ENCODE measurements at places on chromosomes 11 and 22. TPM values are rescaled to one million over a fixed set of nuclear protein-coding genes. Genes with fewer than 3 reads are reported as not detected.

GRCh38 chr22:36840106-36840505 lies 20.7 kb upstream of the NCF4 start:
- H3K27ac ChIP-seq, result no peak overlapping the region
- H3K4me3 ChIP-seq, result no peak overlapping the region
- no peak for DNase-seq
- no peaks in the 10 kb centered on the region for H3K4me1 ChIP-seq
- no peaks in the 10 kb centered on the region for H3K27me3 ChIP-seq

The APOL2 gene
- 34.5 TPM for total RNA-seq

DNA sequence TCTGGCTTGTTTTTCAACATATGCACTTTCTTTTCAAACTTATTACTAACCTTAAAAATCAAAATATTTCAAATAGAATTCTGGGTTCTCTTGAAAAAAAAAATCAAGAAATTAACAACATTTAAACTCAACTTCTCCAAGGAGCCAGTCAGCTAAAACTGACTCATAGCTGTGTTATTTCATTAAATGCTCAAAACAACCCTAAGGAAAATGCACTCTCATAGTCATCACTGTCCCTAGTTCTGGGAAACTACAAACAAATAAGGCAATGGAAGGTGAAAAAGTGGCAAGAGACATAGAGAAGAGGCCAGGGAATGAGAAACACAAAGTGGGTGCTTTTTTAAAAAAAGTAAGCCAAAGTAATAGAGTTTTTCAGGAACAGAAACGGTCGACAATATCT lies 4.1 kb upstream of the ARHGAP20 start:
- no peak overlapping the region for H3K27ac ChIP-seq
- H3K4me1 ChIP-seq, result peaks cover 6% of the 10 kb centered on the region
- no peaks in the 10 kb centered on the region for H3K36me3 ChIP-seq
- no peak overlapping the region for H3K4me3 ChIP-seq

GRCh38 chr11:596374-596773 lies 19.4 kb downstream of the IRF7 start:
- no peaks in the 10 kb centered on the region for H3K27me3 ChIP-seq
- H3K36me3 ChIP-seq, result no peaks in the 10 kb centered on the region
- H3K4me3 ChIP-seq, result no peak overlapping the region
- no peaks in the 10 kb centered on the region for H3K4me1 ChIP-seq
- no peak for DNase-seq

DNA sequence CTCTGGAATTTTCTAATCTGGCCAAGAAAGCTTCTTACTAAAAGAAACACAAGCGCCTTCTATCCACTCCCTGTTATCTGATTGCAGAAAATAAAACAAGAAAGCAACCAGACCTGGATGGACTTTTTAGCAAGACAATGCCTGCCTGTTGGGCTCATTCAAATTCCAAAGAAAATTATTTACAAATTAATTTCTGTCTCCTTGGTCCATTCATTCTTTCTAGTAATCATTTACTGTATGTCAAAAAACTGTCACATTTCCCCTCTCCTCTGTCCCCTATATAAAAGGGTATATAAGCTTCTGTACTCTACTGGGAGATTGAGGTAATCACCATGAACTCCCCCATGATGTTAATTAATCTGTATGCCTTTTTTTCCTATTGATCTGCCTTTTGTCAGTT lies 279.9 kb downstream of the DLG2 start:
- no peak overlapping the region for H3K4me3 ChIP-seq
- H3K27ac ChIP-seq, result no peak overlapping the region
- no peak for DNase-seq

DNA sequence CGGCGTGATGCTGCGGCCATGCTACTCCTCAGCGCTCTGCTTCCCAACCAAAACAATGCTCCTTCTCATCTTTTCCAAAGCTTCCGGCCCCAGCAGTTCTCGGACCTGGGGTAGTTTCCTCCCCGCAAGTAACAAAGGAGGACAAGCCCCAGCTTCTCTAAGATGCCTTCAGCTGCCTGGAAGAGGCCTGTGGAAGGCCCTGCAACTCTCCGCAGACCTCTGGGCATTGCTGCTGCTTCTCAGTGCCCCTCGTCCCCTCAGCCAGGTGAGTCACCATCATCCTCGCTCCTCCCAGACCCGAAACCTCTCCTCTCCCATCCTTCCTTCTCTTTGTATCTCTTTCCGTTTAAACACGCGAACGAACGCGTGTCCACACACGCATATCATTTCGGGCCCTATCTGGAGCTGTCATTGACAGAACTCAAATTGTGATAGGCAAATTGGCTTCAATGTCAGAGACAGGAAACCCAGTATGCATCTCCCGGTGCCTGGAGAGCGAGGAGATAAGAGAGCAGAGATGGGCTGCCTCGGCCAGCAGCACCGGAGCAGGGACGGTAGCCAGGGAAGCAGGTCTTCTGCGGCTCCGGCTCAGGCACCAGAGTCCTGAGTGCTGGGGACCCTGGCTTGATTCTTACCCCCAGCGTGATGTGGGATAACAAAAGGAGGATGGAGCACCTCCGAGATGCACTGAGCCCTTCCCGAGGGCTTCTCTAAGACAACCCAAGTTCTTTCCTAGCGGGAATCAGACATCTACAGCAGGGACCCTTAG lies 22.0 kb upstream of the JAM3 start:
- no peaks in the 10 kb centered on the region for H3K36me3 ChIP-seq
- H3K27ac ChIP-seq, result peak overlapping the region; percentile 39
- peaks cover 19% of the 10 kb centered on the region for H3K4me1 ChIP-seq
- DNase-seq, result no peak

- H3K36me3 ChIP-seq, result no peaks in the 10 kb centered on the region
- no peaks in the 10 kb centered on the region for H3K27me3 ChIP-seq
- H3K4me1 ChIP-seq, result peaks cover 13% of the 10 kb centered on the region
- no peak overlapping the region for H3K27ac ChIP-seq
- no peak overlapping the region for H3K4me3 ChIP-seq
- no peak for DNase-seq
Measured at GRCh38 chr11:130519128-130519932, 70.9 kb downstream of the ADAMTS15 start.

- no peaks in the 10 kb centered on the region for H3K27me3 ChIP-seq
- H3K36me3 ChIP-seq, result no peaks in the 10 kb centered on the region
- DNase-seq, result no peak
- no peak overlapping the region for H3K4me3 ChIP-seq
- no peak overlapping the region for H3K27ac ChIP-seq
Measured at GRCh38 chr11:61873588-61874376, 17.6 kb downstream of the FADS3 start.

DNA sequence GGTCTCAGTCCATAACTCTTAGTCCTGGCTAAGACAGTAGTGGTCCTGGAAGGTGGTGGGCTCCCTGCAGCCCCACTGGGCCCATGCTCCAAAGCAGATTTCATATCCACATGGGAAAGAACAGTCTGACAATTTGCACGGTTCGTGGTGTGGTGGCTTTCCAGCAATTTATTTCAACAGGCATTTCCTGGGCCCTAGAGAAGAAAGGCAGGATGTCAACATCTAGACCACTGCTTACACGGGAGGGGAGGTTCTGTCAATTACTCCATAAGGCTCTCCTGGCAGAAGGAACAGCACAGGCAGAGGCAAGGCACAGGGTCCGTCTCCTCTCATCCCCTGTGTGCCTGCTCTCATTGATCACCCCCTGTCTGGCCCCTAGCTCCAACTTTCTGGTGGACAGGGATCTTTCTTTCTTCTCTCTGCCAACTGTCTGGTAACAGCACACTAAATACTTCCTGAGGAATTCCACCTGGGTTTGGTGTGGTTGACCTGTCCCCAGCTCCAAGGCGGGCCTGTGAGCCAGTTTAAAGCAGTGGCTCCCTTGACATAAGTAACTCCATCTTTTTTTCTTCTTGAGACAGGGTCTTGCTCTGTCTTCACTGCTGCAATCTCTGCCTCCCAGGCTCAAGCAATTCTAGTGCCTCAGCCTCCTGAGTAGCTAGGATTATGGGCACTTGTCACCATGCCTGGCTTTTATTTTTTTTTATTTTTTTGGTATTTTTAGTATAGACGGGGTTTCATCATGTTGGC lies 5.1 kb upstream of the A4GALT start:
- H3K4me3 ChIP-seq, result no peak overlapping the region
- H3K27me3 ChIP-seq, result no peaks in the 10 kb centered on the region
- no peak overlapping the region for H3K27ac ChIP-seq
- H3K36me3 ChIP-seq, result no peaks in the 10 kb centered on the region
- no peak for DNase-seq

The MUC5B gene
- total RNA-seq, result 0.87 TPM

The TRPM5 gene
- 0.94 TPM for total RNA-seq

- no peak overlapping the region for H3K4me3 ChIP-seq
- no peak for DNase-seq
- no peaks in the 10 kb centered on the region for H3K27me3 ChIP-seq
- H3K4me1 ChIP-seq, result no peaks in the 10 kb centered on the region
- no peak overlapping the region for H3K27ac ChIP-seq
Measured at GRCh38 chr22:46504584-46504983, 32.8 kb downstream of the CELSR1 start.

DNA sequence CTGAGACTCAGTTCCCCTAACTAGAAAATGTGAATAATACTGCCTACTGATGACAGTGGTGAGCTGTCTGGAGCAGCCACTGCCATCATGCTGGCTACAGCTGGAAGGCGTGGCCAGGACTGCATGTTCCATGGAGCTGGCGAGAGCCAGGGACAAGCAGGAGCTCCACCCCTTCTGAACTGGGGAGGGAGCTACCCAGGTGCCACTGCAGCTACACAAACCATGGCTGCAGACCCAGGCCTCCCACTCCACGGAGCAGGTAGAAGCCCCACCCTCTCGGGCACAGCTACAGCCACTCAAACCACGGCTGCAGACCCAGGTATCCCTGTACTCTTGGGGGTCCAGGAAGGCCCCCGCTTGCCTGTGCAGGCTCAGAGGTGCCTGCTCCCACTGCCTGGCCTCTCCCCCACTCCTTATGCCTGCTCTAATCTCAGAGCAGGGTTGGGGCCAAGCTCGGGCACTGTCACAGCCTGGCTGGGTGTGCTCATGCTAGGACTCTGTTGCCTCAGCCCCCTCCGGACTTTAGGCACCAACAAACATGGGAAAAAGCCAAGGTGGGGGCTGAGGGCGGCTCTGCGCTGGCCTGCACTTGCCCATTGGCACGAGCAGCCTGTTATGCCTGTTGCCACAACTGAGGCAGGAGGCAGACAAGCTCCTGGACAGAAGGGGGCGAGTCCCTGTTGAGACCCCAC lies 51.7 kb downstream of the RAB30 start:
- H3K4me3 ChIP-seq, result no peak overlapping the region
- peaks cover 11% of the 10 kb centered on the region for H3K4me1 ChIP-seq
- H3K36me3 ChIP-seq, result no peaks in the 10 kb centered on the region
- no peak overlapping the region for H3K27ac ChIP-seq
- H3K27me3 ChIP-seq, result no peaks in the 10 kb centered on the region

GRCh38 chr11:1198561-1199240 lies 24.2 kb upstream of the MUC5B start:
- H3K4me1 ChIP-seq, result no peaks in the 10 kb centered on the region
- H3K27ac ChIP-seq, result no peak overlapping the region
- H3K27me3 ChIP-seq, result no peaks in the 10 kb centered on the region
- H3K4me3 ChIP-seq, result no peak overlapping the region

GRCh38 chr11:122354025-122354697 lies 238.1 kb upstream of the BLID start:
- peaks cover 8% of the 10 kb centered on the region for H3K4me1 ChIP-seq
- H3K27me3 ChIP-seq, result no peaks in the 10 kb centered on the region
- H3K27ac ChIP-seq, result no peak overlapping the region
- no peaks in the 10 kb centered on the region for H3K36me3 ChIP-seq

GRCh38 chr22:42319386-42319785 lies 48.9 kb upstream of the TCF20 start:
- H3K27ac ChIP-seq, result no peak overlapping the region
- H3K27me3 ChIP-seq, result no peaks in the 10 kb centered on the region
- no peak for DNase-seq
- no peak overlapping the region for H3K4me3 ChIP-seq
- H3K36me3 ChIP-seq, result no peaks in the 10 kb centered on the region
- no peaks in the 10 kb centered on the region for H3K4me1 ChIP-seq
